Muscle of leg (tissue), 16 donors: ENCODE measurements at places on chromosomes 1 and 21. TPM values are rescaled to one million over a fixed set of nuclear protein-coding genes. Genes with fewer than 3 reads are reported as not detected.

HES2 gene
- total RNA-seq, result not detected

MSTO1 gene
- 20.8 TPM for total RNA-seq

JAM2 gene
- 18.7 TPM for total RNA-seq

LYPLA2 gene
- total RNA-seq, result 23.5 TPM

USP1 gene
- total RNA-seq, result 40.4 TPM

NTMT2 gene
- total RNA-seq, result 1.8 TPM
